Stimulated activated CD4-positive, alpha-beta T cell treated with anti-CD3 and anti-CD28 coated beads, TNF-alpha, amount 100 ng/mL, for 24 hours (primary cell): ENCODE measurements at places on chromosomes 11 and 22.

DNA sequence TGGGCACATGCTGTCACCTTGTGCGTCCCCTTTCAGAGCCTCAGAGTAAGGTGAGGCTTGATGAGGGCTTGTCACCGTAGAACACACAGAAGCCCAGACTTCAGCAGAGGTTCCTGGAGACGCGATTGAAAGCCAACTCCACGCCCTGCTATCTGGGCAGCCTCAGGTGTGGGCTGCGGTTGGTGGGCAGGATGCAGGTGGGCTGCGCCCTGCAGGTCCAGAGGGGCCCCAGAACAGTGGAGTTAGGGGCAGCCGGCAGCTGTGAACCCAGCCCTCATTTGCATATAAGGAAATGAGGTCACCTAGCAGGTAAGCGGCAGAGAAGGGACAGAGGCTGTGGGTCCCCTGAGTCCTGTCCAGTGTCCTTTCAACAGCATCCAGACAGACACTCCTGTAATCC lies 15.4 kb downstream of the PHLDA2 start:
- DNase-seq: no peak

DNA sequence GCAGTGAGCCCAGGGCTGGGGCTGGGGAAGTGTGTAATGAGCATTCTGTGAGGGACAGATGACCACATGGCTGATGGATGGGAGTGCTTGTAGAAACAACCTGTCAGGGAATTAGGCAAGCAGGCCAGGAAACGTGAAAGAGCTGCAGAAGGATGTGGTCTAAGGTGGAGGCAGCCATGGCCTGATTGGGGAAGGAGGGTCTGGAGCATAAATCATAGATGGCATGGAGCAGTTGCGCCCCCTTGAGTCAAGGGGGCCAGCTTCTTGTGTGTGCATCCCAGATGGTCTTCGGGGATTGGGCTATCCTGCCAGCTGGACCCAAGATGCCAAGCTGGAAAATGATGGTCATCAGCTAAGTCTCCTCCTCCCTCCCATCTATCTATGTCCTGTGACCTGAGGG lies 119.4 kb upstream of the CLPB start:
- DNase-seq: no peak

- peak; percentile 26 for DNase-seq
These were observed 2.9 kb upstream of the SGSM1 start for GRCh38 chr22:24803064-24803542.

- DNase-seq: no peak
These were observed 2.4 kb upstream of the OR4X2 start for GRCh38 chr11:48242501-48242900.

DNA sequence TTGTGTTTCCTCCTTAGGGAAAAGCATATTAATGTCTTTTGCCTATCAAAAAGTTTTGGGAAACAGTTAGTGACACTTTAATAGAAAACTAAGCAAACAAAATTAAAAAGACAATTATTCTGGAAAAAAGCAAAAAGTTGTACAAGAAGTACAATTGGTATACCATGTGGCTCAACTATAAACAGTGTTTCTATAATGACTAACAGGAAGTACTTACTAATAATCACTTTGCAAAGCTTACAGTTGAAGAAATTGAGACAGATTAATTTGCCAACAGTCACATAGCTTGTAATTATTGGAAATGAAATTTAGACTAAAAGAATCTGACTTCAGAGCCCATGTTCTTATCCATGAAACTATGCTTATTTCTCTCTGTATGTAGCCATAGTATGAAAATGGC lies 24.7 kb downstream of the PPME1 start:
- no peak for DNase-seq

GRCh38 chr22:37177221-37177620 lies 10.8 kb downstream of the C1QTNF6 start:
- DNase-seq: no peak

- no peak for DNase-seq
These were observed 488.7 kb downstream of the TBC1D22A start for GRCh38 chr22:47250995-47251765.

- DNase-seq: peak; percentile 43
These were observed 38.5 kb upstream of the GLYATL1 start for GRCh38 chr11:58900479-58901420.

DNA sequence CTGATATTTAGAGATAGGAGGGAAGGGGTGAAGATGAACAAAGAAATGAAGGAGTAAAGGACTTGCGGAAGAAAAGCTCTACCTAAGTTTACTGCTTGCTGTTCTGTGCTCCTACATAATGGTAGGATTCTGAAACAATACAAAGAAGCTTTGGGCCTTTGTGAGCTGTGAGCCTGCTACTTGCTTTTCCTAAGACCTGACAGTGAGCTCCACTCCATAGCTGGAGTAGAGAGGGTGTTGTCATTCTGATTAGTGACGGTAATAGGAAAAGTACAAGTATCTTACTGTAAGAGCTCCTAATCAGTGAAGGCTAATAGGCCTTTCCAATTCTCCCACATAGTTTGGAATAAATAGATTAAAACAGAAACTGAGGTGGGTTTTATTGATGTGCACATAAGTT lies 75.9 kb downstream of the PARVA start:
- DNase-seq: no peak

- no peak for DNase-seq
These were observed 68.5 kb upstream of the PITPNB start for GRCh38 chr22:27987557-27987956.

DNA sequence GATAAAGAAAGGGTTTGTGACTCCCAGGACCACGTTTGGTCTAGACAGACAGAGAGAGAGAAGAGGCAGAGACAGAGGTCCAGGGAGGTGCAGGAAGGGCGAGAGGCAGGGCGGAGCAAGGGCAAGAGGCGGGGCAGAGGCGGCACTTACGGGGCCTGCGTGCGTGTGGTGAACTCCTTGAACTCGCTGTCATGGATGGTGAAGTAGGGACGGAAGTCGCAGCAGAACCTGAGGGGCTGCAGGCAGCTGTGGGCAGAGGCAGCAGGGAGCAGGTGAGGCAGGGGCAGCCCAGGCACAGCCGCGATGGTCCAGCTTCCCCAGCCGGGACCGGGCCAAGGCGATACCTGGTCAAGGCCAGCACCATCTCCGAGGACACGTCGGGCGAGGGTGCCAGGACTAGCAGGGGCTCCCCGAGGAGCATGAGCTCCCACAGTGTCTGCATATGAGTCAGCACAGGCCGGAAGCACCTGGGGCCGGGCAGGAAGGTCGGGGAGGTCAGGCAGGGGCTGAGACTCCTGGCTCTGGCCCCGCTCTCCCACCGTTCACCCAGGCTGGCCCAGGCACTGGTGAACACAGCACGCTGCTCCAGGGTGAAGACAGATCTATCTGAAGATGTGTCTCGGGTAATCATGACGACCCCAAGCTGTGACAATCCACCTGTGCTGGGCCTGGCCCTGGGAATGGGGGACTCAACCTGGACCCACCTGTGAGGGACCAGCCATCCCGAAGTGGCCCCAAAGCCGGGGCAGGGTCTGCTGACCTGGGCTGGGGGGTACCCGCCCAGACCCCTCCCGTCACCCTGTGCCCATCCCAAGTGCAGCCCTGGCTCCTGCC lies 7.2 kb upstream of the PLXNB2 start:
- peak; percentile 81 for DNase-seq

GRCh38 chr22:46448333-46448732 lies 89.1 kb downstream of the CELSR1 start:
- DNase-seq: no peak

DNA sequence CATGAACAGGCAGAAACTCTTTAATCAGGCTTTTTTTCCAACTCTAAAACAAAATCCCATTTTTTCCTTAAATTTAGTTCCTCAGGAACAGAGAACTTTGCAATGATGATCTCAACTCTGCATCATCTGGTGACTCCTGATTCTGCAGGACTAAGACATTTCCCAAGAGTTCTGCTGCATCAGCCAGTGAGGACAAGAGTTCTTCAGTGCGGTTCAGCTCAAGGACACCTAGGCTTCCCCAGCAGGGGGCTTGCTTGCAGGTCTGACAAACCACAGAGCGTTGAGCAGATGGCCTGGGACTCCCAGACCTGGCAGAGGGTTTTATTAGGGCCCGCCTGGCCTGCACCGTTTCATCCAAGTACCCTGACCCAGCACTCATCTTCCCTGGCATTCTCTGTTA lies 6.4 kb downstream of the CDCA5 start:
- DNase-seq: no peak

DNA sequence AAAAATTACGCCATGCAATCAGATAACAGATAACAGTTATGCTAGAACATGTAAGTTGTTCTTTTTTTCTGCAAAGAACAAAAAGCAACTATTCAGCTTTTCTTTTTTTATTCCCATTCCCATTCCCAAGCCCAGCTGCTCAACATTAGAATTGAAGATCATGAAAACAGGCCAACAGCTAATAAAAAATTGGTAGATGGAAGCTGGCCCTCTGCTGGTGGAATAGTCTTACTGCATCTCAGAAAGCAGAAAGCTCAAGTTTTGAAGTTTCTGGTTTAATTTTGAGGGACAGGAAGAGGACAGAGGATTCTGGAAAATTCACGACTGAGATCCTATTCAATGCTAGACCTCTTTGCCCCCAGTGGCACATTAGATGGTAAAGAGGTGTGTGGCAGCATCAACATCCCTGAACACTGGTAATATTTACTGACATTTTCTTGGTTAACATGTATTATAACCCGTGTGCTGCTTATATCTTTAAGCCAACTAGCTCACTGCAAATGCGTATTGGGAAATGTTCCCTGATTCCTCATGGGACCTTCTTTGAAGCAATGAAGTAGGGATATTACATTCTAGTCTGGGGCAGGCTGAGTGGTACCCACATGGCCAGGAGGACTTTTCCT lies 591.2 kb downstream of the OPCML start:
- DNase-seq: no peak

DNA sequence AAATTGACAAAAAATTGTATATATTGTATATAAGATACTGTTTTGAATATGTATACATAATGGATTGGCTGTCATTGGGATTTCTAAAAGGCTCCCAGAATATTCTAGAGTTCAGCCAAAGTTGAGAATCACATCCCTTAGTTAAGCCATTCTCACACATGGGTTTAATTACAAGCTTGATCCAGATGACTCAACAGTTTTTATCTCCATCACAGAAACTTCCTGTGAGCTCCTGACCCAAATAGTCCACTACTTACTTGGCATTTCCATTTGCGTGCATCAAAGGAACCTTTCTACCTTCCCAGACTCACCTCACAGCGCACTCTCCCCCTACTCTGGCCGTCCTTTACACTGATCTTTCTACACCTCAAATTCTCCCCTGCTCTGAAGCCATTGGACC lies 184.8 kb upstream of the ARHGAP20 start:
- DNase-seq: no peak

DNA sequence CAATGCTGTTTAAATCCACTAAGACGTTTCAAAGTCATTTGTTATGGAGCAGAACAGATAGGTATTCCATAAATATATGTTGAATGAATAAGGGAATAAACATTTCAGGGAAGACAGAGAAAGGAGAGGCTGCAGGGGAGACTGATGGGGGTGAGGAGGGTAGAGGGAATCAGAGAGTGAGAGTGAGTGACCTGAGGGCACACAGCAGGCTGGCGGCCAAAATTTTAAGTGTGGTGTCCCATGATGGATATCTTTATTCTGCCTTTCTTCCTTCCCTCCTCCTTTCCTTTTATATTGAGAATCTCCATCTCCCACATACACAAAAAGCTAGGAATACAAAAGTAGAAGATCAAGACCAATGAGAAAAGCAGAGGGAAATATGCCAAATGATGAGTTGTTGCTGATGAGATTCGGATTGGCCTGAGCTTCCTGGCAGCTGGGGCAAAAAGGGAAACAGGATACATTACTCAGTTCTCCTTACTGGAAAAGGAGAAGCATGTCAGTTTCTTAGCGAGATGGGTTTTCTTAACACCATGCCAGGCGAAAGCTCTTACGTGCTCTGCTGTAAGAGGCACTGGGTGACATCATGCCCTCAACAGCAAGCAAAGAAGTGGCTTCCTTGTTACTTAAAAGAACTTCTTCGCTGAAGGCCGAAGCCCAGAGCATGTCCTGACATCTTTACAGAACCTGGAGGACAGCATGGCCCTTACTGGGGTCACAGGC lies 11.2 kb upstream of the CYTH4 start:
- DNase-seq: no peak

GRCh38 chr11:1235306-1235900 lies 12.5 kb downstream of the MUC5B start:
- DNase-seq: no peak

DNA sequence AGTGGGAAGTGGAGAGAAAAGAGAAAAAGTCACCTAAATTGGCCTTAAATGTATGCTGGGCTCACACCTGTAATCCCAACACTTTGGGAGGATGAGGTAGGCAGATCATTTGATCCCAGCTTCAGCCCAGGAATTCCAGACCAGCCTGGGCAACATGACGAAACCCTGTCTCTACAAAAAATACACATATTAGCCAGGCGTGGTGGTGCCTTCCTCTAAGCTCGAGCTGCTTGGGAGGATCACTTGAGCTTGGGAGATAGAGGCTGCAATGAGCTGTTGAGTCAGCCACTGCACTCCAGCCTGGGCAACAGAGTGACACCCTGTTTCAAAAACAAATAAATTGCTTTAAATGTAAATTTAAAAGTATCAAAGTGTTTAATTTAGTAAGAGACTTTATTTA lies 3.9 kb downstream of the CBL start:
- no peak for DNase-seq

DNA sequence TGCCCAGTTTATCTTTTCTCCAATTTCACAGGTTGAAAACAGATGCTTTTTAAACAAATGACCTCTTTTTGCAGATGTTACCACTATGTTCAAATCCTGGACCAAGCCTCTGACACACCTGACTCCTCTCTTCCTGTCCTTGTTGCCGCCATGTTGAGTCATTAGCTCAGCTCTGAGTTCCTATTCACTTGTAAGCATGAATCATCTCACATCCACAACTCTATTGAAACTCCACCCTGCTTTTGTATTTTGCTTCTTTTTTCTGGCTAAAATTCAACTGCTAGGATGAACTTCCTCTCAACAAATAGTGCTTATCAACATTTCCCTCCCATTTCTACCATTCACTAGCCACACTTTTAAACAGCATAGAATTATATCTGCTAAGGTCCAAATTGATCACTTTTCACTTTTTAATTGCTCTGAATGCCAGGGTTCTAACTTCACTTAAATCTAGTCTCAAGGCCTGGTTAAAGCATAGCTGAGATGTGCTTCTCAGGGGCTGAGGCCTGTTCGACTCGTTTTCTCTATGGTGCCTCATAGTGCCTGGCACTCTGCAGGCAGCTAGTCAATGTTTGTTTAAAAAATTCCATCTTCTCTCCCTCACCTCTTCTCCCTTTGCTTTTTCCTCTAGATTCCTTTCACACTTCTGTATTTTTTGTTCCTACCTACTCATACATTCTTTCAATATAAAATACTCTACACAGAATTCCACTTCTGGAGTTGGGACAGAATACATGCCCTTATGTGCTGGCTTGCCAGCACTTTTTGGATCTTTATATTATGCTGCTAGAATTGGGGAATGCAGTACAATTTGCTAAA lies 3.9 kb downstream of the JOSD1 start:
- DNase-seq: peak; percentile 21
